ENCODE measurements at places on chromosomes 3 and 15.

DNA sequence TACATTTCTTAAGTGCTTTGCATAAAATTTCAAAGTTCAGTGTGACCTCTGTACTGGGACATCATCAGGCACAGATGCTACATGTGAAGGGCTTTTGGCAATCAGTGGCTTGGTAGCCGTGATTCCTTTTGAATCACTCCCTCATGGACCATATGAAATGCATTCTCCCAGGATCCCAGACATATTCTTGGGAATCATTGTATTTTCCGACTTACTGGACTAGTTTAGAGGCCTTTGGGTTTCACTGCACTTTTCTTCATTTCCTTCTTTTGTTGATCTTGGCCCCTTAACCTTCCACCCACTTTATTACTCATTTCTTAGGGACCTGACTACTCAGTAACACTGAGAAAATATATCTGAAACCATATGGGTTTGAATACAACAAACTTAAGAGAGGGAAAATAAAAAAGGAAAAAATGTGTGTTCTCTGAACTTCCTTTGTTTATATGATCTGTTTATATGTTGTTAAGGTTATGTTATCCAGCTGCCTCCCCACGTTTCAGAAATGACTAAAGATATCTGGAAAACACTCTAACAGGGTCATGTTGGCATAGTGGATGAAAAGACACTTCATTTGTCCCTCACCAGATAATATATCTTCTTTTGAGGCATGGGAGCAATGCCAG lies 35.1 kb downstream of the HMG20A start:
- no peak for DNase-seq

- DNase-seq = no peak
Measured at GRCh38 chr3:142963516-142964448, at the start of gene PAQR9. PAQR9 (minus strand) TSS chr3:142963674; CDS start chr3:142963336, 338 bp downstream.

DNA sequence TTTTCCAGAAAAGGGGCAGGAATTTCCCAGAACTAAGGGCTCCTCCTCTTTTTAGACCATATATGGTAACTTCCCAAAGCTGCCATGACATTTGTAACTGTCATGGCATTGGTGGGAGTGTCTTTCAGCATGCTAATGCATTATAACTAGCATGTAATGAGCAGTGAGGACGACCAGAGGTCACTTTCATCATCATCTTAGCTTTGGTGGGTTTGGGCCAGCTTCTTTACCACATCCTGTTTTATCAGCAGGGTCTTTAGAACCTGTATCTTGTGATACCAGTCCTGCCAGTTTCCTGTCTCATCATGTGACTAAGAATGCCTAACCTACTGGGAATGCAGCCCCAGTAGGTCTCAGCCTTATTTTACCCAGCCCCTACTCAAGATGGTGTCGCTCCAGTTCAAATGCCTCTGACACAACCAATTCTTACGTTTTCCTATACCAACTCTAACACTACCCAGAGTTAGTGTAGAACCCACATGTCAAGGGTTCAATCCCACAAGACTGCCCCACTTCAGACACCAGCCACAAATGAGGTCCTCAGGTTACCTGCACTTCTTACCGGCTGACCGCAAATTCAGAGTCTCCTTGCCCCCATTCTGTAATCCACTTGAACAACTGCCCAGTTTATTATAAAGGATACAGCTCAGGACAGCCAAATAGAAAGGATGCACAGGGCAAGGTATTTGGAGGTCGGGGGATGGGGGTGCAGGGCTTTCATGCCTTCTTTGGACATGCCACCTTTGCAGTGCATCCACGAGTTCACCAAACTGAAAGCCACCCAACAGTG lies 17.7 kb downstream of the FOXB1 start:
- no peak for DNase-seq

DNA sequence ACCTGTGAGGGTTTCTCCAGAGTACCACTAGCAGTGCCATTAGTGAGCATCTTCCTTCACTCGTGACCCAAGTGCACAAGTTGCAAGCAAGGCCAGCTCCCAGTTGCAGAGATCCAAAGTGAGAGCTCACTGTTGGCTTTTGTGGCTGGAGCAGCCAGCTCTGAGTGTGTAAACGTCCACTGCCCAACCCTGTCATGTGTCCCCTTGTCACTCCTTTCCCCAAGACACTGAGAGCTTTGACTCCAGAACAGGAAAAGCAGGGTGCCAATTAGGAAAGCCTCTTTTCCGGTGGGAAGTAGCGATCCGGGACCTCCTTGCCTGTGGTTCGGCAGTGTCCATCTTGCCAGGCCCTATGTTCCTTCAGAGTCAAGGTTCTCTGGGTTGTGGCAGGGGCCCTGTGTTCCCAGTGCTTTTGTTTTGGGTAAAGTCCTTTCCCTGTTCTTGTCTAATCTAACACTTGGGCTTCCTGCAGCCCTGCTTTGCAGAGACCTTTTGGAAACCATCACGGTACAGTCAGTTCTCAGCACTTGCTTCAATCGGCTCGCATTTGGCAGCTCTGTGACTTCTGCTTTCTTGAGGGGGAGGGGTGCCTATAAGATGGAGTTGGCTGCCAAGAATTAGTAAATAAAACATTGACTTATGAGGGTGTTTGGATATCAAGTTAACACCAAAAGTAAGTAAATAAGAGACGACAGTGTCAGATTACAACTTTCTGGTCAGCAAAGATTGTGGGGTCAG lies 90.5 kb downstream of the DNASE1L3 start:
- no peak for DNase-seq

DNA sequence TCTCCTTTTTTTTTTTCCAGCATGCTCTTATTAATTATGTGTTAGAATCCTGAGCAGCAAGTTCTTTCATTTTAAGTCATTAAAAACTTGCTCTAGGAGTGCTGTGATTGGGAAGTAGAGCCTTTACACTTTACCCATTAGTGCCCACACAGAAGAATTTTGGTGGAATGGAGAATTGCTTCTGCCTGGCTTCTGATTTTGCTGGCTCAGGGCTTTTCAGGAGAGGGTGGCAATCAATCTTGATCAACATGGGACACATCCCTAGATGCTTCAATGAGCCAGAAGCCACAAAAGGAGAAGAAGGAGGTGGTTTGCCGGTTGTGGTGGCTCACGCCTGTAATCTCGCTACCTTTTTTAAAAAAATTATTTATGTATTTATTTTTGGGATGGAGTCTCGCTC lies 39.4 kb downstream of the RPL22L1 start:
- DNase-seq = no peak

GRCh38 chr3:189598530-189599225 lies 32.5 kb upstream of the TP63 start:
- no peak for DNase-seq

DNA sequence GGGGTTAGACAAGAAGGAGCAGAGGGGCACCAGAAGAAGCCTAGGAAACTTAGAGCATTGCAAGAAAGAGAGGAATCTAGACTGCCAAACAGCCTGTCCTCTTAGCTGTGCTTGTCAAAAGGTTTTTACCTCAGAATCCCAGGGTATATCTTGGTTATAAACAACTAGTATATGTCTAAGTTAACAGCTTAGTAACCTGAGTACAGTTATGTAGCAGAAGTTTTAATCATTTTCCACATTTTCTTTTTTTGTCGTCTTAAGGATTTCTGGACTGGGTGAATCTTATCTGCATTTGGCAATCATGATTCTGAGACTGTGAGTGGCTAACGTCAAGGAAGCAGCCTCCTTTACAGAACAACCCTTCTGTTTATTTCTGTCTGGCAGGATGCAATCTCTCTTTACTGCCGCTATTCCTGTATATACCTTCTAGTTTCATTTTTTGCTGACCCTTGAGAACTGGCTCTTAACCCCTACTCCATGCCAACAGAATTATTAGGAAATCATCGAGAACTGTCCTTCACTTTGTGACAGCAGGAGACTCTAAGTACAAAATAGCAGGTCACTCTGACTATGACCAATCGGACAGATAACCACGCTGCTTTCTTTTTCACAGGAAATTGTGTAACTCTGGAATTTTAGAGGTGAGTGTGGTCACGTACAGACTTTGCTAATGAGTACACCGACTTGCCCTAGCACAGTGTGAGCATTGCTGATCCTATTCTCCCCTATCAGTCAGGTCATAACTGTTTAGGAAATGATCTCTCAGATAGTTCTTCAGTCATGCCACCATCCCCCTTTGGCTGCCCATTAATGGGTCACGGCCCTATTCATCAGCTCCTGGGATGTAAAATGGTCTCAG lies 3.3 kb upstream of the CP start:
- DNase-seq = no peak

- DNase-seq = no peak
Measured at GRCh38 chr3:34669490-34669889, 871.1 kb downstream of the PDCD6IP start.

- DNase-seq = no peak
Measured at GRCh38 chr3:57109437-57110199, 49.2 kb downstream of the SPATA12 start.

- no peak for DNase-seq
Measured at GRCh38 chr3:69838217-69838616, 99.0 kb downstream of the MITF start.

DNA sequence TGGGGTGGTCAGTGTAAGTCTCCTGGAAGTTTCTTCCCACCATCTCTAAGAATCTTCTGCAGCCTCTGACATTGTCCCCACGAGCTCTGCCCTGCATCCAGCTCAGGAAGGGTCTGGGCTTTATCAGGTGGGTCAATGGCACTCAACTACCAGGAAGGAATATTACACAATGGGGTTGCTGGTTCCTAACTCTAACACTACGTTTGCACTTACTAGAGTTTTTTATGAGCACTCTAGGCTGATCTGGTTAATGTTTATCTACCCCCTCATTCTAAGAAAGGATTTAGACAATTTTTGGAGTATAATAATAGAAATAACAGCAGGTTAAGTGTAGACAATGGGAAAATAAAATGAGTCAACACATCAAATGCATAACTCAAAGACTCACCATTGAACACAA lies 411.1 kb upstream of the RGMA start:
- DNase-seq = no peak

DNA sequence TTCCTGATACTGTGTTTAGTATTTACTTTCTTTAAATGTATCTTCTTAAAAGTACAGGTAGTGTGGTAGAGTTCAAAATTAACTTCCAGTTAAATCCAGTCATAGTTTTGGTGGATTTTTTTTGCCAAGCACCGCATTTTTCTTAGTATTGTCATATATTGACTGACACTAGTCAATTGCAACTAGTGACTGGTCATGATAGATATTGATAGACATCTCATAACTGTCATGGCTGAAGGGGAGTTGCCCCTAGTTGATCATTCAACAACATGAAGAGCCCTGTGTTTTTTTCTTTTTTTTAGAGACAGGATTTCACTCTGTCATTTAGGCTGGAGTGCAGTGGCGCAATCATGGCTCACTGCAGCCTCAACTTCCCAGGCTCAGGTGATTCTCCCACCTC lies 22.1 kb downstream of the RAB8B start:
- DNase-seq = no peak

DNA sequence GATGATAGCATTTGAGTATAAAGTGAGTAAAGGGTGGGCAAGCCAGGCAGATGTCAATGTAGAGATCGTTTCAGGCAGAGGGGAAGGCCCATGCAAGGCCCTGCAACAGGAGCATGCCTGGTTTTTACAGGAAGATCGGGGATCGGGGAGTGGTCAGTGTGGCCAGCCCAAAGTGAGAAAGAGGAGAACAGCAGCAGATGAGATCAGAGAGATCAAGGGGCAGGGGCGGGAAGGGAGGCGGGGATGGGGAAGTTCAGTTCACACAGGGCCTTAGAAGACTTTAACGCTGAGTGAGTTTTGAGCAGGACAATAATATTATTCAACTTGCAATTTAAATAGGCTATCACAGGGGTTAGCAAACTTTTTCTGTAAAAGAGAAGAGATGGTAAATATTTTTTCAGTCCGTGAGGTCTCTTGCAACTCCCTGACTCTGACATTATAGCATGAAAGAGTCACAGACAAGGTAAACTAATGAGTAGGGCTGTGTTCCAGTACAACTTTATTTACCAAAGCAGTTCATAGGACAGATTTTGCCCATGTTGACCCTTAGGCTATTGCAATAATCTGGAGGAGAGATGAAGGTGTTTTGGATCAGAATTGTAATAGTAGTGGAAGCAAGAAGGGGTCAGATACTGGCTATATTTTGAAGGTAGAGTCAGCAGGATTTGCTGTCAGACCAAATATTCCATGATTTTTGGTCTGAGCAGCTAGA lies 12.4 kb upstream of the CD47 start:
- DNase-seq = no peak
